ENCODE measurements at places on chromosomes 1 and 21.
A peak's percentile ranks its signal among the peaks of the same experiment; 100 is the strongest.

GRCh38 chr21:29178926-29179325 lies 48.5 kb downstream of the MAP3K7CL start:
- DNase-seq: no peak

DNA sequence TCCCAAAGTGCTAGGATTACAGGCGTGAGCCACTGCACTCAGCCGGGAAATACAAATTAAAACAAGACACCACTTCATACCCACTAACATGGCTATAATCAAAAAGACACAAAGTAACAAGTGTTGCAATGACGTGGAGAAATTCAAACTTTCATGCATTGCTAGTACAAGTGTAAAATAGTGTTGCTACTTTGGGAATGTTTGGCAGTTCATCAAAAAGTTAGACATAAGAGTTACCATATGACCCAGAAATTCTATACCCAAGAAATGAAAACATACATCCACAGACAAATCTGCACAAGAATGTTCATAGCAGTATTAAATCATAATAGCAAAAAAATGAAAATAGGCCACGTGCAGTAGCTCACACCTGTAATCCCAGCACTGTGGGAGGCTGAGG lies 16.4 kb downstream of the FOXJ3 start:
- no peak for DNase-seq

DNA sequence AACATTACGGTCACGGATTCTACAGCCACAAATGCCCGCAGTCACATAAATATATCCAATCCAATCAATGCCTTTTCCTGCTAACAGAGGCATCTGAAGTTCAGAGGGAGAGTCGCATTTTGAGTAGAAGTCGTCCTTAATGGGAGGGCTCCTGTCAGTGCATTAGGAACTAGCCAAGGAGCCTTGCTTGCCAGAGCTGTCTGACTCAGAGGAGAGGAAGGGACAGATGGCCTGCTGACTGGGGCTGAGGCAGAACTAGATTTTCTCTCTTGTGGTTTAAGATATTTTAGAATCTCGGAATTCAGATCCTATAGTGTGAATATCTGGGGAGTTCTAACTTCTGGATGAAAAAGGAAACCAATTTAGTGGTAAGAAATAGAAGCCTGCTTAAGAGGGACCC lies 10.6 kb downstream of the XKR8 start:
- DNase-seq: no peak

GRCh38 chr1:244318512-244318911 lies 133.2 kb downstream of the ADSS2 start:
- DNase-seq: no peak

DNA sequence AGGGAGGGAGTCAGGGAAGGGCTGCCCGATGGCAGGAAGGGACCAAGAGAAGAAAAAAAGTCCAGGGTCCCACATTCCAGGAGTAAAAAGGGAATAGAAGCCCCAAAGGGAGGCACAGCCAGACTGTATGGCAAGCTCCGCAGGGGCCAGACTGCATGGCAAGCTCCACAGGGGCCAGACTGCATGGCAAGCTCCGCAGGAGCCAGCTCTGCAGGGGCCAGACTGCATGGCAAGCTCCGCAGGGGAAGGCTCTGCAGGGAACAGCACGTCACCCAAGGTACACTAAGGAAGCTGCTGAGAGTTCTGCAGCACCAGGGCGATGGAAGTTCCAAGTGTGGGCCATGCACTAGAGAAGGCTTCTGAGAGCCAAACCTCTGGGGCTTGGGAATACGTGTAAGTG lies 156.7 kb upstream of the ARHGEF16 start:
- no peak for DNase-seq

GRCh38 chr1:201560328-201561194 lies 21.6 kb downstream of the NAV1 start:
- no peak for DNase-seq

- peak; percentile 52 for DNase-seq
Measured at GRCh38 chr1:212595787-212596714, 12.5 kb upstream of the ATF3 start.

DNA sequence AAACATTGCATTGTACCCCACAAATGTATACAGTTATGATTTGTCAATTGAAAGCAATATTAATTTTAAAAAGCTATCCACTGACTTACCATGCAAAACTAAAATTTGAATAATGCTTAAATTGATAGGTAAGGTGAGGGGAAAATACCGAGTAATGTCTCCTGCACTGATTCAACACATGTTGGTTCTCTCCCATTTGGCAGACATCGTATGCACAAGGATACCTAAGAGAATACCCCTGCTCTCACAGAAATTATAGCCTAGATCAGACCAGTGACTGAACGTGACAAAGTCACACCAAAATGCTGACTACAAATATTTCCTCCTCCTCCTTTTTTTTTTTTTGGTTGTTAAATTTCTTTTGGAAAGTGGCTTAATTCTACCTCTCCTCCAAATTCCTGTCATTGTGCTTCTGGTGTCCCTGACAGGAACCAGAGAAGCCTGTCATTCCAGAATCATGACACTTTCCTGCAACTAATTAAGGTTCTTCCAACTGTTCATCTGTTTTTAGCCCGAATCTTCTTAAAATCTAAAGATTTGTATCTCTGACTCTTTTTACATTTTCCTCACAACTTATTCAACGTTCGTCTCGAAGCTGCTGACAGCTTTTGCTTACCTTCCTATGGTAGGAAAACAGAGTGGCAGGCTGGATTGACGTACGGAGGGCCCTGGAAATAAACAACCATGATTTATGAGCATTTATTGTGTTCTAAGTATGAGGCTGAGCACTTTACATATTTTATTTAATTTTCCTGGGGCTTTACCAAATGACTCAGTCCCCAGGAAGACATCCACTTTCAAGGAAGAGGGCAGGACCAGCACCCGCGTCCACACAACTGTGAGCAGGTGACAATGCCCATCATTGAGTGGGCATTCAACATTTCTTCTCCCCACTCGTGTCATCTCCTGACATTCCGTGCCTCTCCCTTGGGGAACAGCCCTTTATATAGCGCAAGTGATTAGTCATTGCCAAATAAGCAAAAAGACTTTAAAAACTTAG lies 57.9 kb upstream of the KCNE2 start:
- no peak for DNase-seq

DNA sequence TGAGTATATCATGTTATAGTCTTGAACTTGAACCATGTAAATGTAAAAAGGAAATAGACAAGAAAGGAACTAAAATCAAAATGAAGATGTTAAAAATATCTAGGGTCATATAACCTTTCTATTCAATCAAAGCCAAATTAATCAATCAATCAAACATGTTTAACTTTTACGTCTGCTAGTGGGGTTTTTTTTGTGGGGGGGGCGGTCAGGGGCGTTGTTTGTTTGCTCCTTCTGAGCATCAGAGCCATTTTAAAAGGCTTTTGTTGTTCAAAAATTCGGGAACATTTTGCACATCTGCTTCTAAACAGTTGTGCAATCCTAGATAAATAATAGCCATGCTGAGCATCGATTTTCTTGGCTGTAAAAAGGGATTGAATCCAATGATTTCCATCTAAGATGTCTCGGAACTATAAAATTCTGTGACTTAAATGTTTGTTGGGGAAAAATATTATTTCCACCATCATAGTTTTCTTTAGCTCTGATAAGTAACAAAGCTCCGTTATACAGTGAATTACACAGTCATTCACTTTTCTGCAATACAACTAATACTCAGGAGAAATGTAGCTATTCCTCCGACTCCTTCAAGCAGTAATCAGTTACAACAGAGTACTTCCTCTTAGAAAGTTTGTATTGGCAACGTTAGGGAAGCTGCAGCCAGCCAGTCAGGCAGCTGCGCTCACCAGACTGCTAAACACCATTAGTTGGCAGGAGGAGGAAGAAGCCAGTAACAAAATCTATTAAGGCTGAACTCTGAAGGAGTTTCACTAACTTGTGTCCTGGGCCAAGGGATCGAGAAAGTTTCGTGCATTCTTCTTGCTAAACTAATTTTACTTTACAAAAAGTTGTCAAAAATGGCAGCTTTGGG lies 2.2 kb downstream of the SPATA6 start:
- DNase-seq: no peak

DNA sequence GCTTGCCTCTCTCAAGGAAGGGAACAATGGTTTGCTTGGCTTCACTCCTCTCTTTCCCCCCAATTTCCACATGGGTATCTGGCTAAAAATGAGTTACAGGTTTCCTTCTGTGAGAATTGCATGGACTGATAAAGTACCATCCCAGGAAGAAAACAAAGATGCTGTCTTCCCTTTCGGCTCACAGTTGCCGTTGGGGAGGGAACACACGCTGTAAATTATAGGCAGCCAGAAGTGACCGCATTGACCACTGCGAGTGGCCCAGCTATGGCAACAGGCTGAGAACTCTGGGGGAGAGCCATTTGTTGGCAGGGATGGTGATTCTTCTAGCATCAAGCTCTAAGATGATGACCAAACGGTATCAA lies 2.9 kb downstream of the RUNX1 start:
- no peak for DNase-seq

DNA sequence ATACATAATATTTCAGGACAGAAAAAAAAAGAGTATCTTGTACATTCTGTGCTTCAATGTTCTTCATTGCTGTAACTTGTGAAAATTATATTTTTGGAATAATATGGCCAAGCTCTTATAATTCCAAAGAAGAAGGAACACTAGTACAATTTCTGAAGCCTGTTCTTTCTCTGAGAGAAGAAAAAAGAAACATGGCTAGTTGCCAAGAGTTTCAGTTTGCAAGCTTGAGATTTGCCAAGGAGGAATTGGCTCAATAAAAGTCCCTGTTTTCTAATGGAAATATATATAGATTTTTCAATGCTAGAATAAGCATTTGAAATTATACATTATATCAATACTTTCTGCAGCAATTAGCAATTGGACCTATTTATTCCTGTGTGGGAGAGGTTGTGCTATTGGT lies 285.2 kb upstream of the NEGR1 start:
- DNase-seq: no peak

DNA sequence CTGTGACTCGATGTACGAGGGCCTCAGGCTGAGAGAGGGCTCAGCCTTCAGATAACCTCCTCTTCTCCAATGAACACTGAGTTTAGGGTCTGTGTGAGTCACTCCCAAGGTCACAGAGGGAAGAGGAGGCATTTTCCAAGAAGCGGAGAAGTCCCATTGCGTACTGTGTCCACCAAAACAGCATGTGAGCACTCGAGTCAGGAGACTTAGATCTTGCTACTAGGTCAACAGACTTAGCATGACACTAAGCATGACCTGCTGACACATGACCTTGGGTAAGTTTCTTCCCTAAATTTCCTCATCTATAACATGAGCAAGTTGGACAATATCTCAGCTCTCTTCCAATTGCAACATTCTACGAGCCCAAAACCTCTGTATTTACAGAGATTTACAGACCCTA lies 68.0 kb downstream of the PLPP3 start:
- DNase-seq: no peak

DNA sequence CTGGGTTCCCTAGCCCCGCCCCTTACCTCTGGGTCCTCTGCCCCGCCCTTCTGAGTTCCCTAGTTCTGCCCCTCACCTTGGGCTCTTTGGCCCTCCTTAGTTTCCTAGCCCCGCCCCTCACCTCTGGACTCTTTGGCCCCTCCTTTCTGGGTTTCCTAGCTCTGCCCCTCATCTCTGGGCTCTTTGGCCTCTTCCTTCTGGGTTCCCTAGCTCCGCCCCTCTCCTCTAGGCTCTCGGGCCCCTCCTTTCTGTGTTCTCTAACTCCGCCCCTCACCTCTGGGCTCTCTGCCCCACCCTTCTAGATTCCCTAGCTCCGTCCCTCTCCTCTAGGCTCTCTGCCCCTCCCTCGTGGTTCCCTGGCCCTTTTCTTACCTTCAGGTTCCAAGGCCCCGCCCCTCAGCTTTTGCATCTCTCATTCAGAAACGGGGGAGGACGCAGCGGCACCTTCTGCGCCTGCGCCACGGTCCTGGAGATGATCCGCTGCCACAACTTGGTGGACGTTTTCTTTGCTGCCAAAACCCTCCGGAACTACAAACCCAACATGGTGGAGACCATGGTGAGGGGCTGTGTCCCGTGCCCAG lies 88.5 kb downstream of the PTPRU start:
- DNase-seq: no peak

- DNase-seq: peak; percentile 20
Measured at GRCh38 chr1:112956544-112957132, 642 bp upstream of the SLC16A1 start.

- no peak for DNase-seq
Measured at GRCh38 chr1:191671236-191671635, 487.0 kb upstream of the RGS18 start.

DNA sequence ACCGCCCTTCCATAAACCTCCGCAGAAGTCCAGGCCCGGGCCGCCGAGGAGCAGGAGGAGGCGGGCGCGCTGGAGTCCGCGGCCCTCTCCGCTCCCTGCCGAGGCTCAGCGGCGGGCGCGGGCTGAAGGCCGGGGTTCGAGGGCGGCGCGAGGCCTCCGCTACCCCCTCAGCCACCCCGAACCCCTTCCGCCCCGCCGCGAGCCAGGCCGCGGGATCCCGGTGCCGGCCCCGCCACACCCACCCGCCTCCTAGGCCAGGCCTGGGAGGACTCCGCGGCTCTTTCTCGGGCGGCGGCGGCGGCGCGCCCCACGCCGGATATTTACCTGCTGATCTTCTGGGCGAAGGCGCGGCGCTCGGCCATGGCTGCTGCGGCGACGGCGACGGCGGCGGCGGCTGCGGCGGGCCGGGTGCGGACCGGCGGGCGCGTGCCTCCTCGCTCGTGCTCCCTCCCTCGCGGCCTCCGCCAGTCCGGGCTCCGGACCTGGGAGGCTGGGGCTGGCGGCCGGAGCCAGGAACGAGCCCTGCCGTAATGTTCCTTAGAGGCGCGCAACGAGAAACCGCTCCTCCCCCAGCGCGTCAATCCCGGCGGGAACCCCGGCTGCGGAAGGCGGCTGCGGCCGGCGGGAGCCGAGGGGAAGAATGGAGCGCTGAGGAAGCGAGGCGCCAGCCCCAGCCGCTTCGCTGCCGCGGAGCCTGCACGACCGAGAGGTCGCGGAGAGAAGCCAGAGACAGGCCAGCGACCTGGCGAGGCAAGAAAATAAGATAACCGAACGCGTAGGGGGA lies at the start of gene DOCK7:
DOCK7 (minus strand) TSS at position 484 of the 784 bp plus-strand sequence; CDS start at position 362, 122 bp downstream.
- peak; percentile 18 for DNase-seq

- no peak for DNase-seq
Measured at GRCh38 chr1:232962761-232963745, 12.6 kb downstream of the NTPCR start.

- no peak for DNase-seq
Measured at GRCh38 chr1:3236361-3236760, 167.4 kb downstream of the PRDM16 start.

DNA sequence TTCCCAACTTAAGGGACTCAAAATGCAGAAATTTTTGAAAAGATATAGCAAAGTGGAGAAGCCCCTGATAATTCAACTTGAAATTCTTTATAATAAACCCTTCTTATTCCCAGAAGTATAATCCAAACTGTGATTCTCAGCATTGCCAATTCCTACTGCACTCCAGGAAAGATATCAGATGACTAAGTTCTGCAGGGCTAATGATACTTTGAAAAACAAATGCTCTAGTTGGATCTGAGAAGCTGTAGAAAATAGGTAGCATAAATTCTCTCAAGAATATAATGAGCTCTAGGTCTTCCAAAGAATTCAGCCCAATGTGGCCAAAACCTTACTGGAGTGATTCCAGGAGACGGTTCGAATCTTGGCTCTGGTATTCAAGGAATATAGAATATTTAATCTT lies 294.0 kb upstream of the PTBP2 start:
- DNase-seq: no peak

GRCh38 chr1:11708554-11709350 lies 17.2 kb downstream of the DRAXIN start:
- DNase-seq: no peak

GRCh38 chr1:243730487-243731150 lies 119.4 kb downstream of the AKT3 start:
- no peak for DNase-seq

- DNase-seq: no peak
Measured at GRCh38 chr1:181097242-181097641, 8.7 kb downstream of the IER5 start.

- DNase-seq: no peak
Measured at GRCh38 chr1:210981490-210981889, 152.5 kb downstream of the KCNH1 start.

- DNase-seq: no peak
Measured at GRCh38 chr1:41389009-41389408, 27.8 kb downstream of the FOXO6 start.

Measured in stimulated activated CD4-positive, alpha-beta T cell treated with anti-CD3 and anti-CD28 coated beads, Interleukin-12 subunit alpha, Interleukin-12 subunit beta, amount 100 ng/mL, for 48 hours (primary cell).